ENCODE measurements at places on chromosomes 11 and 22.

- DNase-seq, result no peak
Measured at GRCh38 chr11:61532134-61533038, 23.8 kb downstream of the LRRC10B start.

- DNase-seq, result no peak
Measured at GRCh38 chr11:82523141-82523540, 210.5 kb downstream of the FAM181B start.

DNA sequence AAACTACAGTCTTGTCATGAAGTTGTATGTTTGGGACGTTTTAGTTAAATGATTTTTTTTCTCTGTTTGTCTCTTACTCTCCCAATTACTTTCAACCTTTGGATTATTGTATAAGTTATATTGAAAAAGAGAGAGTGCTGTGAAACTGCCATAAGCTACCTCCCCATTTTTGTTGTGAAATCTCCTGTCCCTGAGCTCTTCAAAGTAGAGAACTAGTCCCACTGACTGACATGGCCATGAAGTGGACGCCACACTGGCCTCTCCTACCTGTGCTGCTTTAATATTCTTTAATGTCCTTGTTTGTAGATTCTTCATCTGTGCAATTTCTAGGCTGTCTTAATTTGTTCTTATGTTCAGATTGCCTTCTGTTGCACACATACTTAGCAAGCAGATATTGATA, 56.3 kb downstream of the PPFIA1 start:
- DNase-seq, result no peak

GRCh38 chr22:19174106-19175025, 4.2 kb downstream of the SLC25A1 start:
- no peak for DNase-seq

DNA sequence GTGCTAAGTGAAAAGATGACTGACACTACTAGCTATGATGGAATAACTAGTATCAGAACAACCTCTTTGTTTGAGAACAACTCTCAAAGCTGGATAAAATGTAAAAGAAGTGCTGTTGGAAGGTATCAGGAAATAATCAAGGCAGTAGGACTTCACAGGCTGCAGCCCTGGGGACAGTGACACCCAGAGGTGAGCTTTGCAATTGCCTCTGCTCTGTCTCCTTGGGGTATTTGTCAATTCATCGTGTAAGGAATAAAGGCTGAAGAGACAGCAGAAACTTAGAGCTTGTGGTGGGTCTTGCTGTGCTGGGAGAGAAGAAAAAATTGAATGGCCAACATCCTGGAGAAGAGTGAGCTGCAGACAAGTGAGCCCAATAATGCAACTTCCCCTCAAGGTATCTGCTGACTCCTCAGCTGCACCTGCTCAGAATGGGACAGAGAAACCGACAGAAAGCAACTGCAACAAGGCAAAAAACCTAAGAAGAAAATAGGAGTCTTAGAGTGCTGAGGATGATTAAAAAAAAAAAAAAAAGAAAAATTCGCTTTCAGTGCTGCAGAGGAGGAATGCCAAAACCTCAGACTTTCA, 141.1 kb downstream of the RCN1 start:
- no peak for DNase-seq

DNA sequence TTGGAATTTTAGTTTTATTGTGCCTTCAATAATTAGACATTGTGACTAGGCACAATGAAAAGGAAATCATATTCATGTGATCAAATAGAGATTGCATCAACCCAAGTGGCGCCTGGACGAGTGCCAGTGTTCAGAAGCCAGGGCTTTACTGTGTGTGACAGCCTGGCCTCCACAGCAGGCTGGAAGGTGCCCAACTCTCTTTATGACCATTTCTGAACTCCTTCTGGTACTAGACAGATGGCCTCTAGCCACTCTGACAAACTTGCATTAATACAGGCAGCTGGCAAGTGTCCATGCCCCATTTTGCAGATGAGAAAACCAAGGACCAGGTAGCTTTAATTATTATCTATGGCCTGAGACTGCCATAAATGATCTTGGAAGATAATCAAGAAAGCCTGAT, 8.3 kb upstream of the POU2AF1 start:
- DNase-seq, result no peak

GRCh38 chr22:47374901-47375575, 612.6 kb downstream of the TBC1D22A start:
- DNase-seq, result no peak

- no peak for DNase-seq
Measured at GRCh38 chr11:97163631-97164191, 773.9 kb downstream of the JRKL start.

GRCh38 chr11:102253020-102253715, 64.1 kb upstream of the BIRC3 start:
- no peak for DNase-seq

GRCh38 chr11:116857936-116858335, 20.5 kb upstream of the APOA1 start:
- DNase-seq, result no peak

- DNase-seq, result no peak
Measured at GRCh38 chr22:28742562-28742962, 723 bp downstream of the HSCB start.

DNA sequence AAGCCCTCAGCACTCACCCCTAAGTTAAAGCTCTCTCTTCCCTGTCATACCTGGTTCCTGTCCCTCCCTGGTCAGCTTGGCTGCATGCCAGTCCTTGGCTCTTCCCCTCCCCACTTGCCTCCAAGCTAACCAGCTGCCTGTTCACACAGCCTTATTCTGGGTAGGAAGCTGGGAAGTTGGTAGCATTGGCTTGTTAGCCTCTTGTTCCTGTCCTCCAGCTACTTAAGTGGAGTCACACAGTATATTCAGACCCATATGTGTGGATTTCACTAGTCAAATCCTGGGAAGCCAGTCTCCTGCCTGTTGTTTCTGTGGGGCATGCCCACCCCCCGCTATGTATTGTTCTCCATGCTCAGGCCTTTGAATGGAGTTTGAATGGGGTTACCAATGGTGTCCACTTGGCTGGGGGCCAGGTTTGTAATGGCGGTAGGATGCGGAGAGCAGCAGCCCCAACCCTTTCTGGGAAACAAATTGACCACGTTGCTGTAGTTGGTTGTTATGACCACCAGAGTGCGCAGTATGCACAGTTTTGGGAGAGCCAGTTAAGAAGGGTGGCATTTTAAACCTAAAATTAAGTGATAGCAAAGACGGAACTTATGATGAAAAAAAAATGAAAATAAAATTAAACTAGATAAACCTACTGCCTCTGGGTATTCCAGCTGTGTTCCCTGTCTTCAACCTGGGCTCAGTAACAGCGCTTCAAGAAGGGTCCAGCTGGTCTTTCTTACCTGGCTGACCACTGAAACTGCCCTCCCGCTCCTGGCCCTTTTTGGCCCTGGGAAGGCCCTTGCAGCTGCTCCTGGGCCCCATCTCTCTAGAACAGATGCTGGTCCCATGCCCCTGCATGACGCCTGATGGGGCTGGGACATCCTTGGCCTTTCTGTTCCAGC, 10.7 kb upstream of the RPS3 start:
- peak; percentile 40 for DNase-seq

DNA sequence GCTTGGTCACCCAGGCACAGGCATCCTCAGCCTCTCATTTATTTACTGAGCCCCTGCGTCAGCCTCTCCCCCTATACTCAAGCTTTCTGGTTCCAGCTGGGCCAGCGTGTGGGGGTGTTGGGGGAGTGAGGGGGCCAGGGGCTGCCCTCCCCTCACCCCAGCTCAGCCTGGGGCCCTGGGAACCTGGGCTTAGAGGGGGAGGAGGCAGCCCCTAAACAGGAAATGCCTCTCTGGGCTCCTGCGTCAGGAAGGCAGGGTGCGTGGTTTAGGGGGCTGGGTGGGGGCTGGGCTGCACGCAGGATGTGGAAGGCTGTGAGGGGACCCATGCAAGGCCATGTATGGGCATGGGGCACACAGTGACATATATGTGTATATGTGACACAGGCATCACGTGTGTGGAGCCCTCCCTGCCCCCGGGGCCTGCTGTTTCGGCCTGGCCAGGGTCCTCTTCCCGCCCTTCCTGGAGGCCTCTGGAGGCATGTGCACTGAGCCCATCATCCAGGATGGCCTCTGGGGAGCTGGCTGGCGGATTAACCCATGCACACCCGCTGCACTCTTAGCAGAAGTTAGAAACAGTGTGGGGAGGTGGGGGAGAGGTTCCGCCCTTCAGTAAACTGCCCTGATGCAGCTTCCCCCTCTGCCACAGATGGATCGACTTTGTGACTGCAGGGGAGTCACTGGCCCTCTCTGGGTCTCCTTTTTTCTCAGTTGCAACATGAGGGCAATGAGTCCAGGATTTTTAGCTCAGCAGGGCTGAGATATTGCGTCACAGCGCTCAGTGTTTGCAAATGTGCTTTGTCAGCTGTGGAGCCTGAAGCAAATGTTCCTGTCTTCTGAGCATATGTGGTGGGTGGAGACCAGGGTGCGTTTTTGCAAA, 1.1 kb upstream of the CD248 start:
- DNase-seq, result no peak

- no peak for DNase-seq
Measured at GRCh38 chr11:78392854-78393253, 24.8 kb downstream of the GAB2 start.

GRCh38 chr22:42562279-42562678, 8.5 kb downstream of the SERHL2 start:
- no peak for DNase-seq

GRCh38 chr11:131883332-131883731, 512.9 kb downstream of the NTM start:
- no peak for DNase-seq

DNA sequence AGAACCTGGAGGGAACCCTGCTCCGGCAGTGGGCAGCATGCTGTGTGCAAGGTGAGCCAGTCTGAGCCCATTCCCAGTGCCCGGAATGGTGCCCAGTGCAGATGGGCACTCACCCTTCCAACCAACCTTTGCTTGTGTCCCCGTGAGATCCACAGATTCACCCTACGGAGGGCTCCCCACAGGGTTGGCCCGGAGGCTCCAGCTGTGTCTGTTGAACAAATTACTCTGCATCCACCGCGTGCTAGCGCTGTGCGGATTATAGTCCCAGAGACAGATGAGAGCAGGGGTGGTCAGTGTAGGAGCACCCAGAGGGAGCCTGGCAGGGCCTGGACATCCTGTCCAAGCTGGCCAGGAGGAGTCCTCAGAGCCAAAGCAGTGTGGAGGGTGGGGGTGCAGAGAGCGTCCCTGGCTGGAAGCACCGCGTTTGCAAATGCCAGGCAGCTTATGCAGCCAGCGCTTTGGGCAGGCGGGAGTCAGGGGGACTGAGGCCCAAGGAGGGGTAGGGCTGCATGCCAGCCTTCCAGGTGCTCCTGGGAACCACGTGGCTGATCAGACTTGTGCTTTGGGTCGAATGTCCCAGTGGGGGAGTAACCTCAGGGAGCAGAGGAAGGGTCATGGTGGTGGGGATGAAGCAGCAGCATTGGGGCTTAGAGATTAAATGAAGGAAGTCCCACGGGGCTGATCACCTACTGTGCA, 80.5 kb downstream of the KCNQ1 start:
- no peak for DNase-seq

DNA sequence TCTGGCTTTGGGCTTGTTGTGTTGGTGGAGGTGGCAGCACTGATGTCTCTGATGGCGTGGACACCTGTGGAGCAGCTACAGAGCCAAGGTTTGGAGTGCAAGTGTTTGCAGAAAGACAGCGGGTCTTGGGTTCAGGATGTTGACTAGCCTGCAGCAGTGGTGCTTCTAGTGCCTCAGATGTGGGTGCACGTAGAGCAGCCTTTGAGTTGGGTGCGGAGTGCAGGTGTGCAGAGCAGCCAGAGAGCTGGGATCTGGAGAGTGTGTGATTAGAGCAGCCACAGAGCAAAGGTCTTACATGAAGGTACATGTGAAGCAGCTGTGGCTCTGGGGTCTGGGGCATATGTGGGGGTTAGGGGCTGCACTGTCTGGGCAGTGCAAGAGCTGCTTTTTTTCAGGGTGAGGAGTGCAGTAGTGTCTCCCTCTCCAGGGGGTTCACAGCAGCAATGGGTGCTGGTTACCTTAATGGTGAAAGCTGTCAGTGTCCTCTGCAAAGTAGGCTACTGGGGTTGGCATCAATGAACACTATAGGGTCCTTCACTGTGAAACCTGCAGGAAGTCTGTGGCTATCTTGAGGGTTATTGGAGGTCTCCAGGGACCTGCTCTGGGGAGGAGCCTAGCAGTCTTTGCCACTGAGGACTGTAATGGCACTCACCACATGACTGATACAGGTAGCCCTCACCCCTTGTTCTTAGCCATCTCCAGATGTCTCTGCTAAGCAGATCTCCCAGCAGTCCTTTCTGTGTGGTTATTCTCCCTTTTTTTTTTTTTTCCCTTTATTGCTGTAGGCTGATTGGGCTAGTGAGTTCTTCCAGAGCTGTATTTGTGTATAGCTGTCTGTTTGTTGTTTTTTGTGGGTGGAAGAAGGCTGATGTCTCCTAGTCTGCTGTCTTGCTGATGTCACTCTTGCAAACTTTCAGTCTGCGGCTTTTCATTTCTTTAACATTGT, 14.3 kb downstream of the BIRC2 start:
- DNase-seq, result no peak

DNA sequence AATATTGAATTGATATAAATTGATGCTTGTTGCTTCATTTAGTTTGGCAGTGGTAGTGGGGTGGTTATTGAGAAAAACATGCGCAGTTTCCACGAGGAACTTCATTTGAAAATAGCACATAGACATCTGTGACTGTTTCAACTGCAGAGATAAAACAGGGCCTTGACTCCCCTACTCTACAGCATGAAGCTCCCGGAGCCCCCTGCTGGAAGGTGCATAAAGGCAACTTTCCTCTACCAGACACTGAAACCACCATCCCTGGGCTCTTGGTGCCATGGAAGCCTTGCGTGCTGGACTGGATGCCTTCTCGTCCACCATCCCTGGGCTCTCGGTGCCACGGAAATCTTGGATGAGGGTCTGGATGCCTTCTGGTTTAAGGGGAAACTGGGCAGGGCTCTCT, 195.9 kb downstream of the CSNK2A3 start:
- DNase-seq, result no peak

DNA sequence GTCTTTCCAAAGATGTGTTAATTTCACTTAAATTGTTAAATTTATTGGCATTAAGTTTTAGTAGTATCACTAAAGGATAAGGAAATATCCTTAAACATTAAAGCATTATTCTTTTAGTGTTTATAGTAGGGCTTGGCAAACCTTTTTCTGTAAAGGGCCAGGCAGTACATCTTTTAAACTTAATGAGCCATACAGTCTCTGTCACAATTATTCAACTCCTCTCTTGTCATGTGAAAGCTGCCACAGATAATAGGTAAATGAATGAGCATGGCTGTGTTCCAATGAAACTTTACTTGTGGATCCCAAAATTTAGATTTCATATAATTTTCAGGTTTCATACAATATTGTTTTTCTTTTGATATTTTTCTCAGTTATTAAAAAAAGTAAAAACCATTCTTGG, 268.2 kb upstream of the C11orf87 start:
- no peak for DNase-seq

- peak; percentile 20 for DNase-seq
Measured at GRCh38 chr22:31248138-31248745, 36.1 kb downstream of the LIMK2 start.

GRCh38 chr11:128929991-128930390, 12.7 kb downstream of the TP53AIP1 start:
- DNase-seq, result no peak

DNA sequence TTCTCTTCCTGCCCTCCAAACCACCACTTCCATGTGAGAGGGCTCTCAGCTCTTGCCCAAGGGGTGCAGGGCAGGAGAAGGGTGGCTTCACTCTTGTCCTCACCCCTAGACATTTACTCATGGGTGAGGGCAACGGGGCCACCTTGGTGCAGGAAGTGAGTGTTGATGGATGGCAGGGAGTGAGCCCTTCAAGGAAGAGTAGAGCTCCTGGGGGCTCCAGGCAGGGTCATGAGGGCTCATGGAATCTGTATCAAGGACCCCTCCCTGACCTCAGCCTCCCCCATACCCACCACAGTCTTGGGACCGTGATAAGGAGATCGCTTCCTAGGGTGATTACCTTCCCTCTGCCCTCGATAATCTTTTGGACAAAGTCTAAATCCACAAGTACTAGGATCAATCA, 37.8 kb downstream of the TSPAN18 start:
- DNase-seq, result no peak

- DNase-seq, result no peak
Measured at GRCh38 chr11:19075636-19076035, 15.1 kb upstream of the MRGPRX2 start.

All from stimulated activated CD8-positive, alpha-beta memory T cell treated with anti-CD3 and anti-CD28 coated beads, Interleukin-4, amount 100 ng/mL, for 4 hours (primary cell).